Amygdala (tissue), 56 donors: ENCODE measurements at places on chromosomes 5 and 9.

DNA sequence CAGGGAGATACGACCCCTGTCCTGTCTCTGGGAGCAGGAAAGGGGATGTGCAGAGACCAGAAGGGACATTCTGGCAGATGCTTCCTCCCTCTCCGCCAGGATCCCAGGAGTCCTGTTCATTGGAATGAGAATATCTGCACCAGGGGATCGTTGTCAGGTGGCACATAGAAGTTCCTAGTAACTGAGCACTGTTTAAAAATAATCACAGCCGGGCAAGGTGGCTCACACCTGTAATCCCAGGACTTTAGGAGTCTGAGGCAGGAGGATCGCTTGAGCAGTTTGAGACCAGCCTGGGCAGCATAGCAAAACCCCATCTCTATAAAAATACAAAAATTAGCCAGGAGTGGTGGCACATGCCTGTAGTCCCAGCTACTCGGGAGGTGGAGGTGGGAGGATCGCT is 12.3 kb downstream of the SARDH start:
- DNase-seq = no peak

GRCh38 chr9:122389799-122390481 is 19.1 kb downstream of the PTGS1 start:
- DNase-seq = no peak

DNA sequence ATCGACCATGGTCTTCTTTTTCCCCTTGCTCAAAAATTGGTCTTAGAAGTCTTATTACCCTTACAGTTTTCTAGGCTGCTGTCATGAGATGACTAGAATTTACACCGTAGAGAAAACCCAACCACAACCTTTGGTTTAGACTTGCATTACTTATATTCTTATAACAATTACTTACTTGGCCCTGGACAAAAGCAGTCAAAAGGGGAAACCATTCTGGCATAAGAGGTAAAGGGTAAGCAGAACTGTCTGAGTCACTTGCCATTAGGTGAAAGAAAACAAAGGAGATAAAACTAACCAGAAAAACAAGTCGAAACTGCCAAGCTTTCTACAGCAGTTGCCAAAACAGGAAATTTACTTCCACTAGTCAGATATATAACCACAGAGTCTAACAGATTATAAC is 17.9 kb downstream of the TMEM245 start:
- DNase-seq = no peak

DNA sequence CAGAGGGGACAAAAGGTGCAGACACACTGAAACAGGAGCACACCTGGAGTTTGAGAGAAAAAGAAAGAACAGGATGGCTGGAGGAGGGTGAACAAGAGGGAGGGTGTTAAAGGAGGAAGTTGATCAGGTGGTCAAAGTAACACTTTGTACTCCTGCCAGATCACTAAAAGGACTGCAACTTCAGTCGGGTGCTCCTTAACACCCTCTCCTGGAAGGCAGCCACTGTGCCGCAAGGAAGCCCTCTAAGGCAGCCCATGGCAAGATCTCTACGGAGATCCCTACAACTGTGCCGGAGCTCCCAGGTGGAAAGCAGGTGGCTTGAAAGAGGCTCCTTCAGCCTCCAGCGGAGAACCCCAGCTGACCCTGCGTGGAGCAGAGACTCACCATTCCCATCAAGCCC is 124.4 kb upstream of the MSX2 start:
- no peak for DNase-seq

- no peak for DNase-seq
Measured at GRCh38 chr5:163424836-163425235, 12.6 kb upstream of the CCNG1 start.

GRCh38 chr5:78809444-78809843 is 160.9 kb upstream of the LHFPL2 start:
- no peak for DNase-seq

DNA sequence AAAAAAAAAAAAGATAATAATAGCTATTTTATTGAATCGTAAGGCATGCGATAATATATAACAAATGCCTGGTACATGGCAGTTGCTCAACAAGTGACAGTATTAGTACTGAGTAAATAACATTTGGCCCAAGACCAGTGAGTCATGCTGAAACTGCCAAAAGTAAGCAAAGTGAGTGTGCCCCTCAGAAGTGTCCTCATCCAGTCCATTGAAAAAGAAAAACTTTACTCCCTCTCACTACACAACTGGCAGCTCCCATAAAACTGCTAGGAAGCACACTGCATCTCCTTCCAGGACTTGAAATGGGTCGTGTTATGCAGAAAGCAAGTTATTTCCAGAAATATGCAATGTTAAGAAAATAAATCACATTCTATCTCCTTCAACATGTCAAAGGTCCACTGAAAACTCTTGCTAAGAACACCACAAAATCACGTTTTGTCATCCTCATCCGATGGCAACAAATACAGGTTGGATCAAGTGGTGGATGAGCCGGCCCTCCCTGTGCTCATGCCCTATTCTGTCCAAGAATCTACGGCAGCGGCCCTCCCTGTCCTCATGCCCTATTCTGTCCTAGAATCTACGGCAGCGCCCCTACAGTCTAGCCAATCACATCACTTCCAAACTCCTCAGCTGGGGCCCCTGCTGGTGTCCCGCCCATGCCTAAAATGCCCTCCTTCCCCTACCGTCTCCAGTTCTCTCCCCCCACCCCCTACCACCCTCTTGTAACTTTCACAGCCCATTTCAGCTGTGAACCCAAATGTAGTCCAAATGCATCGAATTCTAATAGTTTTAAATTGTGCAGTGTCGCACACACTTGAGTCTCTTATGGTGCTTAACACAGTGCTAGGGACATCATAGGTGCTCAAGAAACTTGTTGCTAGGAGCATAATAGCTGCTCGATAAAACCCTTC is 12.5 kb downstream of the PTCH1 start:
- peak; percentile 17 for DNase-seq

DNA sequence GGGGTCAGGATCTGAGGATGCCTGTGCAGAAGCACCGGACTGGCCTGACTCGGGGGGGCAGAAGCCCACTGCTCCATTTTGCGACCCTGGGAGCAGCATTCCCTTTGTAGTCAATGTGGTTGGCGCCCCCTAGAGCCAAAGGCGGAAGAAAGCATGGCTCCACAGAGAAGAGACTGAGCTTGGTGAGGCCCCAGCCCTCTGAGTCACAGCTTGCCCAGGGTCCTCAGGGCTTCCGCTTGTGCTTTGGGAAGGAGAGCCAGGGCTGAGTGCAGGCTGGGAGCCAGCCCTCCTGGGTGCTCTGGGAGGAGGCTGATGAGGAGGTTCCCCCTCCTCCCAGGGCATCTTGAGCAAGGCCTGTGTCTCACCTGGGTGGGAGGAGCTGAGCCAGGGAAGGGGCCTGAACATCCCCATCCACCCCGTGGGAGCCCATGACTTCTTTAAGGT is 5.5 kb upstream of the AQP3 start:
- DNase-seq = peak; percentile 6

DNA sequence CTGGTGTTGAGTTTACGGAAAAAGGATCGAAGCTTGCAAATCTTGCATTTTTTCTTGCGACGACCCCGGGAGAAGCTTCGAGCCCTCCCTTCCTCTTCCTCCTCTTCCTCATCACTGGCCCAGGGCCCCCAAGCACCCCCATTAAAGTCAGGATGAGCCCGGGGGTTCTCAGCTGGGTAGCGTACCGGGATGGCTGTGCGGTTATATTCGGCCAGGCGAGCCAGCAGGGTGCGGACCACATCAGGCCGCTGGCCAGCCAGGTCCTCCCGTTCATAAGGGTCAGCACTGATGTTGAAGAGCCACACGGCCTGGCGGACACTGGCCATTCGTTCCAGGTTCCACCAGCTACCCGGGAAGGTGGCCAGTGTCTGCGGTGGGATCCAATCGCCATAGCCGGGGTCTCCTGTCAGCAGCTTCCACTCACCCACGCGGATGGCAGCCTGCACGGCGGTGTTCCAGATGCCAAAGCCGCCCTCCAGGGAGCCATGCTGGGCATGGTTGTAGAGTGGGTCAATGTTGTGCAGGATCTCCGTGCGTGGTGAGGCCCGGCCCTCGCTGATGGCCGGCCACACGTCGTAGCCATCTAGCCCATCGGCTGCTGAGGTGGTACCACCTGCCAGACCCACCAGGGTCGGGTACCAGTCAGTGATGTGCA is 5.3 kb downstream of the ARSI start:
- no peak for DNase-seq

DNA sequence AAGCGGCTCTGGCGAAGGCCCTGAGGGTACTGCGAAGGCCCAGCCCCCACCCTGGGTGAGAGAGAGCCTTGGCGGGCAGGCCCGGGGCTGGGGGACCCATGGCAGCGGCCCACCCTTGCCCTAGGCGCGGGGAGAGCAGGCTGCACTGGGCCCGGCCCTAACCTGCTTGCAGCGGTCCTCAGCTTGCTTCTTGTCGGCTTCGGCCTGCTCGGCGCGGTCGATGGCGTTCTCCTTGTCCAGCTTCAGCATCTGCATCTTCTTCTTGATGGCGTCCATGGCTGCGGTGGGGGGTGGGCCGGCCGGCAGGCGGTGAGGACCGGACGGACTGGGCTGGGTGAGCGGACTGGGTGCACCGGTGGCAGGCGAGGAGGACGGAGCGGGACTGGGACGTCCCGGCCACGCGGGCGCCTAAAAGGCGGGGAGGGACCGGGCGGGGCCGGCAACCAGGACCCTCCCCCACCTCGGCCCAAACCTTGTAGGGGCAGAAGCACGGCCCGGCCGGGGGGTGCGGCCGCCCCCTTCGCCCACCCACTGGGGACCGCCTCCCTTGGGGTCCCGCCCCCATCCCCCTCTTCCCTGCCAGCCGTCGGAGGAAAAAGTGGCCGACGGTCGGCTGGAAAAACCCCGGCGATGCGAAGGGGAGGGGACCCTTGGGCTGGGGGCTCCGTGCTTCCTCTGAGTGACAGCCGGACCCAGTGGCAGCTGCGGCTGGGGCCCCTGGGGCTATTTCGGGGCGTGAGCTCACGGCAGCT is at the start of gene TPM2:
TPM2 (minus strand) TSS at position 384 of the 752 bp plus-strand sequence; CDS start at position 276, 108 bp downstream.
- DNase-seq = no peak

- DNase-seq = no peak
Measured at GRCh38 chr9:14155237-14155636, 158.7 kb downstream of the NFIB start.

DNA sequence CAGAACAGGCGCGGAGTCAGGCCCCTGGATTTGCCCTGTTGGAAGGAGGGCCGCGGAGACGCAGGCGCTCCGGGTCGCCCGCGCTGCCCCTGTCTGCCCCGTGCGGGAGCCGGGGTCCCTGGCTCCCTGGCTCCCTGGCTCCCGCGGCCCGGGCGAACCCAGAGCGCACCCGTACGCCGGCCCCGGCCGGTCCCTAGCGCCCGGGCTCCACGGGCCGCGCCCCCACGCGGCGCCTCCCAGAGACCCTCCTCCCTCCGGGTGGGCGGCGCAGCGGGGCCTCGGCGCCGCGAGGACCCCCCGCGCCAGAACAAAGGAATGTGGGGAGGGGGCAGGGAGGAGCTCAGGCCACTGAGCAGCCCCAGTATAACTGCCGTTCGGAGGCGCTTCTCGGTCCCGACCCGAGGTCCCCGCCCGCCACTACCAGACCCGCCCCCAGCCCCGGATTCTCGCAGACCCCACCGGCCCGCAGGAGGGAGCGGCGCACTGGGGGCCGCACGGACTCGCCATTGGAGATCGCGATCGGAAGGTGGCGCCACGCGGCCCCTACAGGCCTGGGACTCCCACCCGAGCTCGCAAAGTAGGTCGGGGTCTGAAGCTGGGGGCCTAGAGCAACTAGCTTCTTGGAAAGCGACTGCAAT is 2.4 kb downstream of the NFIL3 start:
- no peak for DNase-seq

DNA sequence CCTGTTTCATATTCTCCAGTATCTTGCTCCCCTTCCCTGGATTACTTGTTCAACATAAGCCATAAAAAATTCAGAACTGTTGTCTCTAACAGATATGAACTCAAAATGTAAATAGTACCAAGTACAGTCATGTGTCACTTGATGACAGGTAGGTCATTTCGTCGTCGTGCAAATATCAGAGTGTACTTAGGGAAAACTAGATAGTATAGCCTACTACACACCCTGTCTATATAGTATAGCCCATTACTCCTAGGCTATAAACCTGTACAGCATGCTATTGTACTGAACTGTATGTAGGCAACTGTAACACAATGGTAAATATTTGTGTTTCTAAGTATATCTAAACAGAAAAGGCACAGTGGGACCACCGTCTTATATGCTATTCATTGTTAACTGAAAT is 39.1 kb downstream of the SMIM15 start:
- DNase-seq = no peak

DNA sequence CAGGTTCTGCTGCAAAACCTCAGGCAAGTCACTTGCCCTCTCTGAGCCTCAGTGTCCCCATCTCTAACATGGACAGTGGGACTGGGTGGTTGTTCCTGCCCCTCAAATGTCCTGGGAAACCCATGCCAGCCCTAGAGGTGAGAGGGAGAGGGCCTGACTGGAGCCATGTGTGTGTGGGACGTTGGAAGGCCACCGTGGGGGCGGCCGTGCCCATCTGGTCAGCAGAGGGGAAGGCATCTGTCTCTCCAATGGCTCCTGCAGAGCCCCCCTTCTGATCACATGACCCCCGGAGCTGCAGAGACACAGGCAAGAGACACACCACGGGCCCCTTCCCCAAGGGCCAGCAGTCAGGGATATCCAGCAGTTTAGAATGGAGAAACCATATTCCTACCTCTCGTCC is 1.7 kb downstream of the DNM1 start:
- no peak for DNase-seq

- DNase-seq = no peak
Measured at GRCh38 chr5:105836887-105837286, 1833.8 kb downstream of the EFNA5 start.
